ENCODE measurements at places on chromosomes 5 and 9.

DNA sequence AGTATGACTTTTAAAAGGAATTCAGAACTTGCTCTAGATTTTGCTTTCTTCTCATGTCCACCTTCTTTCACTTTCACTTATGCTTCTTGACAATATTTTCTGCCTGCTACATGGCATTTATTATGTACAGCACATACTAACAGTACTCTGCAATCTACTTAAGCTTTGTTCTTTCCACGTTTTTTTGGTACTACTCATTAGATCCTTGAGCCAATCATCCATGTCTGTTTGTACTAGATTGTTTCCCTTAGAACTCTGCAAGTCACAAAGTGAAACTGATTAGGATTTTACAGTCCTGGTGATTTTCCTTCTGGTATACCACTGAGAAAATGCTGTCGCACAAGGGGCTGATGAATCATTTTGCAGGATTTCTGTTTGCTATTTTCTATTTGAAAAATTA is 78.3 kb downstream of the PARP8 start:
- no peak for DNase-seq

DNA sequence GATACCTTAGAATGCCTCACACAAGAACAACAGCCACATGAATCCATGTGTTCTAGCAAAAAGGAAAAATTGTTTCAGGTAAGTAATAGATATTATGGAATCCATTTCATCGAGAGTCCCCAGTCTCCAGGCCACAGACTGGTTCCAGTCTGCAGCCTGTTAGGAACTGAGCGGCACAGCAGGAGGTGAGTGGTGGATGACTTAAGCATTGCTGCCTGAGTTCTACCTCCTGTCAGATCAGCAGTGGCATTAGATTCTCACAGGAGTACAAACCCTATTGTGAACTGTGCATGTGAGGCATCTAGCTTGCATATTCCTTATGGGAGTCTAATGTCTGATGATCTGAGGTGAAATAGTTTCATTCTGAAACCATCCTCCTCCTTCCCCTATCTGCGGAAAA is 207.0 kb downstream of the CSNK1G3 start:
- no peak for DNase-seq

DNA sequence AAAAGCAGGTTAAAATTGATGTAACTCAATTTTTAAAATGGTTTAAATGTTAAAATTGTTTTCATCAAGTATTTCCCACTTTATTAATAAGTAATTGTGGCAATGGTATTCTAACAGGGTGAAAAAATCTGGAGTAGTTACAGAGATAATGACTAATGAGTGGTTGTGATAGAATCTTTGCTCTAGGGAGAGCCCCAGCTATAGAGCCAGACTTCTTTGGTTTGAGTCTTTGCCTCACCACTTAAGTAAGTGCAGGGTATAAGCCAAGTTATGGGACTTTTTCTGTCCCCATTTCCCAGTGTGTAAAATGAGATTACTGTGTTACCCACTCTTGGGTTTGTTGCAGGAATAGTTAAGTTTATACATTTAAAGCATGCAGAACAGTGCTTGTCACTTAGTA is 158.1 kb downstream of the FER start:
- DNase-seq: no peak

- no peak for DNase-seq
These were observed 224.1 kb downstream of the MEF2C start for GRCh38 chr5:88658886-88659285.

- DNase-seq: no peak
These were observed 445.3 kb downstream of the NTRK2 start for GRCh38 chr9:85114799-85115198.

- DNase-seq: no peak
These were observed 9.1 kb upstream of the DNAJC25 start for GRCh38 chr9:111621895-111622480.

DNA sequence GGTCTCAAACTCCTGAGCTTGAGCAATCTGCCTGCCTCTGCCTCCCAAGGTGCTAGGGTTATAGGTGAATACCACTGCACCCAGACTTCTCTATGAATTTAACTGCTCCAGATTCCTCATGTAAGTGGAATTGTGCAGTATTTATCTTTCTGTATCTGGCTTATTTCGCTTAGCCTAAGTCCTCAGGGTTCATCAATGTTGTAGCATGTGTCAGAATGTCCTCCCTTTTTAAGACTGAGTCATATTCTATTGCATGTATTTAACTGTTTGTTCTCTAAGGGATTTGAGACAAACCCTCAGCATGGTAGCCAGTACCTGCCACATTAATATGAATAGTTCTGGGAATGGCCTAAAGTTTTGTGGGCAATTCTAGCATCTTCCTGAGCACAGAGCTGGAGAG is 53.9 kb upstream of the TUT7 start:
- no peak for DNase-seq
